ENCODE measurements at places on chromosomes 16 and 17. TPM values are rescaled to one million over a fixed set of nuclear protein-coding genes. Genes with fewer than 3 reads are reported as not detected.

DNA sequence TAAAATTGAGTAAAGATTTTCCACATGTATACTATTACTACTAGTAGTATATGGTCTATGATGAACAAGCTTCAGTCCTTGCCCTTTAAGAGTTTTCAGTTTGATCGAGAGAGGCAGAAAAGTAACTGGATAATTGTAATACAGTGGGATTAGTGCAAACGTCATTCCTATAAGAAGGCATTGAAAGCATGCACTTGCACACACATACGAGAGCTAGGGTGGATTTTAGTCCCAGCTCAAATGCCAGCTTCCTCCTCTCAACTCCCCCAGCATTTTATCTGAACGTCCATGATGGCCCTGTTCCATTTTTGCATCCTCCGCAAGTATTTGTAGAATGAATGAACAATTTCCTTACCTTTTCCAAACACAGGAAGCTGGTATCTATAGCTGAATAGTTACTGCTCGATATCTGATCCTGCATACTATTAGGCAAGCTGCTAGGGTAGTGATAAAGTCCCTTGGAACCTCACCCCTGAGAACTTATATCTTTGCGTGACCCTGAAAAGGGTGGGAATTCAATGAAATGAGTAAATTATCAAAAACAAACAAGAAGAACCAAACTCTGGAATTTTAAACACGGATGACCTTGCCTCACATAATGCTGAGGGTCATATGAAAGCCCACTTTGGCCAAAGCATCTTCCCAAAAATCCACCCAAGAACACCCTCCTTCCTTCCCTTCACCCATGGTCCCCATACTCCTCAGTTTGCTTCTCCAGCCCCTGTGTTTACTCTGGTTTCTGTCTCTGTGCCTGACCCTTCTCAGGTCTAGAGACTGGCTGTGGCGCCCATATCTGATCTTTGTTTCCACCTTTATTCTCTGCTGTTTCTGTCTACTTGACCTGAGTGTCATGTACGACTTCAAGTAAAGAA, 60.5 kb downstream of the TMEM100 start:
- DNase-seq = no peak

DNA sequence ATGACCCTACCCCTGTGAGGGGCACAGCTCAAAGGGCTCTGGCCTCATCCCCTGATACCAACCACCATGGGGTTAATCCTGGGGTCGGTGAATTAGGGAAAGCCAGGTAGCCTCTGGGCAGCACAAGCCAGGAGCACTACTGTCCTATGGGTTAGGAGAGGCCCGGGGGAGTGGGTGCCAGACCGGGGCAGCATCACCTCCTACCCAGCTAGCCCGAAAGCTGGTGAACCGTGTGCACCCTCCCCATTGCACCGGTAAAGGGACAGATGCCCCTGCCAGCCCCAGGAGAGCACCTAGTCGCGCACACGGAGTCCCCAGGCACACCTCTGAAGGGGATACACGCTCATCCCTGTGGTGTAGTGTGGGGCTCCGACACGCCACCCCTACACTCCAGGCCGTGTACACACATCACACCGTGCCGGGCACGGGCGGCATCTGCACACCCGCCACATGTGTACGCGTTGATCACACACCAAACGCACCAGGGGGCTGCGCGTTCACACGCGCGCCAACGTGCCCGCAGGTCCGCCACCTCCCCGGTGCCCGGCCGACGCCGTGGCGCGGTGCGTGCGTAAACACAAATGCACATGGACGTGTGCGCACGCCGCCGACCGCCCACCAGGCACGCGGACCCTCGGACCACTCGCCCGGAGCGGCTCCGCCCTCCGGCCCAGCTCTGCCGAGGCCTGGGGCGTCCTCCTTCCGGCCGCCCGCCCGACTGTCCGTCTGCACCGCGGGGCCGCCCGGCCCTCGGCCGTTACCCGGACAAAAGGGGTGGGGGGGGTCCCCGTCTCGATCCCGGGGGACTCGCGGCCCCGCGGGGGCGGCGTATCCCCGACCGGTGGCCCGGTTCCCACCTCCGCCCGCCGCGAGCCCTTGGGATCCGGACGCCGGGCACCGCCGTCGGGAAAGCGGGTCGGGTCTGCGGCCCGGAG, 785 bp downstream of the UBALD1 start:
- no peak for DNase-seq

GRCh38 chr16:84014570-84015327, 27.8 kb downstream of the SLC38A8 start:
- no peak for DNase-seq

The KCNJ2 gene
- 4.7 TPM for polyA plus RNA-seq

DNA sequence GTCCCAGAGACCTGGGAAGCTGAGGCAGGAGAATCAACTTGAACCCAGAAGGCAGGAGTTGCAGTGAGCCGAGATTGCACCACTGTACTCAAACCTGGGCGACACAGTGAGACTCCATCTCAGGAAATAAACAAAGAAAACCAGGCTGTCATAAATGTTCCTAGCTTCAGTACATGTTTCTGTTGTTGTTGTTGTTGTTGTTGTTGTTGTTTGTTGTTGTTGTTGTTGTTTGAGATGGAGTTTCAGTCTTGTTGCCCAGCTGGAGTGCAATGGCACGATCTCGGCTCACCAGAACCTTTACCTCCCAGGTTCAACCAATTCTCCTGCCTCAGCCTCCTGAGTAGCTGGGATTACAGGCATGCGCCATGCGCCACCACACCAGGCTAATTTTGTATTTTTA, 452.5 kb downstream of the HS3ST3B1 start:
- DNase-seq = no peak

DNA sequence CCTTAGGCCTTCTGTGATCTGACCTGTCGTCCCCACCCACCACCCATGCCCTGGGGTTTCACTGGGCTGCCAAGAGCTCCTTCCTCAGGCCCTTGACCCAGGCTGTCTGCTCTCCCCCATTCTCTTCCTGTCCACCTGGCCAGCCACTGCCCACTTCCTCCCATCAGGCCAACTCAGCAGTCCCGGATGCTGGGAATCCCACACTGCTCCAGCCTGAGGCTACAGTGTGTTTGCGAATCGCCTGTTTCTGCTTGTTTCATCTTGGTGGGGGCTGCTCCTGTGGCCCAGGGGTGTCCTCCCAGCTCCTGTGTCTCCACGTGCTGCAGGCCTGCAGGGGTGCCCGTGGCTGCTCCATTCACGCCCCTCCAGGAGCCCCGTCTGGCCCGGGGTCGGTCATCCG, 839 bp upstream of the METRN start:
- DNase-seq = no peak

The EVI2A gene
- 1.9 TPM for polyA plus RNA-seq

The C16orf96 gene
- polyA plus RNA-seq = 0.73 TPM

Measured in forelimb muscle (tissue), 1 donor.